ENCODE measurements at places on chromosomes 4 and X.
A peak's percentile ranks its signal among the peaks of the same experiment; 100 is the strongest.

DNA sequence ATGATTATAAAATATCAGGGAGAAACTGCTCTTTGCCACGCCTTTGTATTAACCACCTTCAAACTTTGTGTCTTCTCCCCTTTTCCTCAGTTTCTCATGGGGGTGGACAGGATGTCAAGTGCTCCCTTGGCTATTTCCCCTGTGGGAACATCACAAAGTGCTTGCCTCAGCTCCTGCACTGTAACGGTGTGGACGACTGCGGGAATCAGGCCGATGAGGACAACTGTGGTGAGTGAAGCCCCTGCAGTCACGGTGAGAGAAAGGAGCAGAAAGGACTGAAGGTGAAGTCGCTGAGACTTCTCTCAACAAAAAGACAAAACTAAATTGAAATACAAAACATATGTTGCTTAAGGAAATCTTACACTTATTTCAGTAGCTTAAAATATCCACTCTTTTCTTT is 50.9 kb downstream of the RXFP1 start:
- DNase-seq: no peak

DNA sequence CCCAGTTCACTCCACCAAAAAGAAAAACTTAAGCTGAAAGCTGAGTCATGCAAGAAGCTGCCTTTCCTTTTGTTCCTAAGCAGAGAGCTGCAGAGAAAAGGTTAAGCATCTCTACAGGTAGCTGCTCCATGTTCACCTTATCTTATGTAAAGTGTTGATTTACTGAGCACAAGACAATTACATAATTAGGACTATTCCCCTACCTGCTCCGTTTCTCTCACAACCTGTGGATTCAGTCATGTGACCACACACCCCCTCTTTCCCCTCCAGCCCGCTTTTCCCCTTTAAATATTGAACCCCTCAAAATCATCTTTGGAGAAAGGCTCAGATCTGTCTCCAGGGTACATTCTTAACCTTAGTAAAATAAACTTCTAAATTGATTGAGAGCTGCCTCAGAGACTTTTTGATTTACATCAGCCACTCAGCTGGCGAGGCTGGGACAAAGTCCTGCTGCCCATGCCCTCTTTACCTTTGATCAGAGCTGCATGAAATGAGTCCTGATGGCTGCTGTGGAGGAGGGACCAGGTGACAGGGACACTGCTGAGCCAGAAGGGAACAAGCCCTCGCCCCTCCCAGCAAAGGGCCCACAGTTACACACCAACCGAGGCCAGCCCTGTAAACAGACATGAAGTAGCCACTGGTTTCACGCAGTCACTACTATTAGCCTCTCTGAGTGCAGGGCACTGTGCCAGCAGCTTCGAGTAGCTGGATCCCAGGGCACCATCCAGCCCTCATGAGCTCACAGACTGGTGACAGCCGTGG is 53.9 kb upstream of the C4orf50 start:
- no peak for DNase-seq

DNA sequence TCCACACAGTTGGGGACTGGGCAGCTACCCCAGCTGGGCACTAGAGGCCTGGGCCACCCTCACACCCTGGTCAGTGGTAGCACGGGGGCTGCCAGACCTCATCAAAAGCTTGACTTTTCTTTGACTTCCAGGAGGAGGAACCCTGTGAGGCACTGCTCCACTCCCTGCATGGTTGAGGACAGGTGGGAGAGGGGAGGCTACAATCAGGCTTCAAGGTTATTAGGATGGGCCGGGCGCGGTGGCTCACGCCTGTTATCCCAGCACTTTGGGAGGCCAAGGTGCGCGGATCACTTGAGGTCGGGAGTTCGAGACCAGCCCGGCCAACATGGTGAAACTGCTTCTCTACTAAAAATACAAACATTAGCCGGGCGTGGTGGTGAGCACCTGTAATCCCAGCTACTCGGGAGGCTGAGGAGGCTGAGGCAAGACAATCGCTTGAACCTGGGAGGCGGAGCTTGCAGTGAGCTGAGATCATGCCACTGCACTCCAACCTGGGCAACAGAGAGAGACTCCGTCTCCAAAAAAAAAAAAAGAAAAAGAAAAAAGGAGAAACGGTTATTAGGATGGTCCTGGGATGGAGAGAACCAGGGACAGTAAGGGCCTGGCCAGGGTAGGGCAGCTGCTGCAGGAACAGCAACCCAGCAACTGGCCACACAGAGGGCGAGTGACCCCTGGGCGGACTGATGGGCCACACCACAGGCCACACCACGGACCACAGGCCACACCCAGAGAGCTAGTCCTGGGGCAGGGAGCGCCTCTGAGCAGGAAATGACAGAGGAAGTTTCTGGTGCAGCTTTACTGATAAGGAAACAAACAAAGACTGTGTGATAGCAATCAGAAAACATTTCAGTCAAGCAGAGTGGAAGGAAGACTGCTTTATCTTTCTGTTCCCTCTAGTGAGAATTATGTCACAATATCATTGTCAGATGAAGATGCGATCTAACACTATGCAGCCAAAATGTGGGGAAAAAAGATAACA is 20.5 kb upstream of the OPN1LW start:
- no peak for DNase-seq

DNA sequence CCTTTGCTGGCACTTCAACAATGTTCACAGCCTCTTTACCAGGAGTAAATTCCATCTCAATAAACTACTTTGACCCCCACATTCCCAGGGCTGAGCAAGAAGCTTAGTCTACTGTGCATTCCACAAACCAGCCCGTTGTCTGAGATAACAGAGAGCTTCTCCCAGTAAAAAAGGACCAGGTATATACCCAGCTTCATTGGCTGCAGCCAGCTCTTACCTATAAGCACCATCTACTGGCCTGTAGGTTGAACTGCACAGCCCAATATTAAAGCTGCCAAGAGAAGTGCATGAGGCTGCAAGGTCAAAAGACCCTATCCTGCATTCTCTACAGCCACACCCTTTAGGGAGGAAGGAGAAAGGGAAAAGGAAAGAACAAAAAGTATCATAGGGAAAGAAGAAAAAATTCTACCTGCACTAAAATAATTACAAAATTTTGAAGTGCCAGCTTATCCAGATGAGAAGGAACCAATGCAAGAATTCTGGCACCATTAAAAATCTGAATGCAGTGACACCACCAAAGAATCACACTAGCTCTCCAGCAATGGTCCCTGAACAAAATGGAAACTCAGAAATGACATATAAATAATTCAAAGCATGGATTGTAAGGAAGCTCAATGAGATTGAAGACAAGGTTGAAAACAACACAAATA is 45.7 kb upstream of the INTU start:
- no peak for DNase-seq

DNA sequence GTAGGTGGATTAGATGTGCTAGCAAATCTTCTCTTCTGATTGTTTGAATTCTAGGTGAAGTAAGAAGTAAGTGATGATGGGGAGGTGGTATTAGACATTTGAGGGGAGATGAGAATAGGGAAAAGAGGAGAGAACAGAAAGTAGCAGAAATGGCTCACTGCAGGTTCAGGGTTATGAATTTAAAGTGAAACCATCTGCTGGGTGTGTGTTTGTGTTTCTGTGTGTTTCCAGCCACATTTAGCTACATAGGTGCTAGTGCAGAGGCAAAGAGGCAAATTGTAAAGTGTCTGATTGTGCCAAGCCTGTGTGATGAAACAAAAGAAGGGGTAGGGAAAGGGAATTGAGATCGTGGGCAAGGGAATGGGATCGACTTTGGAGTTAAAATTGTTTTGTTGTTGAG is 50.6 kb downstream of the ZFX start:
- no peak for DNase-seq

DNA sequence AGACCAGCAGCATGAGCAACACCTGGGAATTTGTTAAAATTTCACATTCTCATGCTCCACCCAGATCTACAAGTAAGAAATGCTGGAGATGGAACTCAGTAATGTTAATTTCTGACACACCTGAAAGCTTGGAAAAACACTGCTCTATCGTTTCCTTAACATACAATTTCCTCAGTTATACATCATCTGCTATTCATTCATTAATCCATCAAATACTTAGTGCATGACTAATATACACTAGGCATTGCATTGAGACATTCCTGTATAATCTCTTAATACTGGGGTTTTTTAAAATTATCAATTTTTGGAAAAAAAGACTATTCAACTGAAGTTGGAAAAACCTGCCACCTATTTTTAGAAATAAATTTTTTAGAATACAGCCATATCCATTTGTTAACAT is 106.1 kb downstream of the CHM start:
- DNase-seq: no peak

GRCh38 chrX:7314425-7314824 is 166.5 kb upstream of the PUDP start:
- DNase-seq: no peak

GRCh38 chrX:49754233-49754857 is 58.6 kb upstream of the PAGE1 start:
- peak; percentile 5 for DNase-seq

- DNase-seq: no peak
Observed at GRCh38 chr4:26823583-26823982, 37.1 kb upstream of the STIM2 start.

DNA sequence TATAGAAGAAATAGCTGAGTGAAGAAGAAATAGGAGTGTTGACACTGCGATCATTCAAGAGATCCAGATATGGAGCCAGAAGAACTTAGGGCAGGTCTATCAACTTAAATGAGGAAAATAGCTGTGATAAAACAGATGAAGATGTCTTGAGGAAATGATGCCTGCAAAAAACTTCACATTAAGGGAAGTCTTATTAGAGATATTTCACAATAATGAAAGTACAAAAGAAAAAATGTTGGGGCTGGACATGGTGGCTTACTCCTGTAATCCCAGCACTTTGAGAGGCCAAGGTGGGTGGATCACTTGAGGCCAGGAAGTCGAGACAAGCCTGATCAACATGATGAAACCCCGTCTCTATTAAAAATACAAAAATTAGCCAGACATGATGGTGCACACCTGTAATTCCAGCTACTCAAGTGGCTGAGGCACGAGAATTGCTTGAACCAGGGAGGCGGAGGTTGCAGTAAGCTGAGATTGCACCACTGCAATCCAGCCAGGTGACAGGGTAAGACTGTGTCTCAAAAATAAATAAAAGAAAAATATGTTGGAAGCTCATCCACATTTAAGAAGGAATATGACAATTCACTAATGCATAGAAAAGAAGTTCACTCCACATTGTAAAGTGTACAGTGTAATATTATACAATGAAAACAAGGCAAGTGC is 56.3 kb downstream of the PKD2 start:
- DNase-seq: no peak

DNA sequence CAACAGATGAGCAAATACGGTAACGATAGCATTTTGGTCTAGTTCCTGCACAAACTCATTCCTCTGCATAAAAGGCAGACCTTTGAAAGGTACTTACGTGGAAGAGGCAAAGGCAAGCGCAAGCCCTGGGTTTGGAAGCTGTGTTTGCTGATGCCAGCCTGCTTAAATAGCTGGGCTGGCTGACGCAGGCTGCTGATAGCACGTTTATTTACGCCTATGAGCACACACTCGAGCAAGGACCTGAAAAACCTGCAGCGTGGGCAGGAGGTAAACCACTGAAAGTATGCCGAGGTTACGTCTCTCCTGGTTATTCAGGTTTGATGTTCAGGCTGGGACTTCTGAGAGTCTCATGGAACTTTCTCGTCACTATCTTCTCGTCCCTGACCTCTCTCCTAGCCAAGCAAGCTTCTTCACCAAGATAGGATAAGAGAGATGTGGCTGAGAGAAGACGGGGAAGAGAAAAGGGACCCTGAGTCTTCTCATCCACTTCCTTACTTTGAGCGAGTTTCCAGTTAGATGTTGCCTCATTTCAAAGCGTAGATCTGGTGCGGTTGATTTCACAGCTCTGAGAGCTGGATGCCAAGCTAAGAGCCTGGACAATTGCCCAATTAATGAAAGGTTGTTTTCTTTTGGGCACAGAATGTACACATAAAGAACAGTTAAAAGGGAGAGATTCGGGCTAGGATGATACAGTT is at the start of gene HOPX:
TSS of gene HOPX (minus strand) at position 139 of the 695 bp plus-strand sequence. CDS start 23,480 bp downstream, outside the sequence.
- no peak for DNase-seq

- DNase-seq: peak; percentile 81
Observed at GRCh38 chr4:52425751-52426326, 233.3 kb downstream of the USP46 start.

- peak; percentile 22 for DNase-seq
Observed at GRCh38 chrX:129823115-129823514, 20.6 kb downstream of the ZDHHC9 start.

DNA sequence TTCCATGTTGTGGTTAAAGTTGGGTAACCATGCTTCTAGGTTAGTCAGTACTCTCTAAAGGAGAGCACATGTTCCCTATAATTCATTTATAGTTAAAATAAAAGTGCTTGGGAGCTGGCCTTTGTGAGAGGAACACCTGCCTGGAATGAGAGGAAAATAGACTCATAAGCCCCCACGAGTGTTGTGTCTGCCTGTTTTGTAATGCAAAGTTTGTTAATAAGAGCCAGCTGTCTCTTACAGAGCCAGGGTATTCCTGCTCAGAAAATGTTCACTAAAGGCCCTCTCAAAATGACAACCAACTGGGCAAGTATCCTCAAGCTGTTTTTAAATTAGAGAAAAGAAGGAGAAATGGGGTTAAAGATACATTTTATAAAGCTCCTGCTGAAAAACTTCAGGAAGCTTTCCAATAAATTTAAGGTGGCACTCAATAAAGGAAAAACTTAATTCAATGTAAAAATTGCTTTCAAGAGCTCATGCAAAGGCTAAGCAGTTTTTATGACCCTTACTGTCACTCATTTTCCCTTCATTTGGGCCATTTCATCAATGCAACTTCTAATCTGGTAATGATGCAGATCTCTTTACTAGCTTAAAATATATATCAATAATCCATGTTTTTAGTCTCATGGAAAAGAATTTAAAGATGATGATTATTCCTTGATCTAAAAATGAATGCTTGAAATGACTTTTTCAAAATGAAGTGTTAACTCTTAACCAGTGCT is 793.6 kb downstream of the STPG2 start:
- no peak for DNase-seq

GRCh38 chr4:4990329-4990728 is 28.9 kb downstream of the CYTL1 start:
- DNase-seq: no peak

- no peak for DNase-seq
Observed at GRCh38 chr4:113513382-113513781, 248.2 kb downstream of the CAMK2D start.

- DNase-seq: no peak
Observed at GRCh38 chr4:15953625-15954024, 9.3 kb downstream of the FGFBP2 start.

GRCh38 chrX:17020356-17020755 is 73.9 kb downstream of the REPS2 start:
- DNase-seq: no peak

- DNase-seq: no peak
Observed at GRCh38 chrX:153600032-153600373, 1.1 kb upstream of the CCNQ start.

GRCh38 chrX:69600182-69600581 is 15.7 kb upstream of the EDA start:
- no peak for DNase-seq

GRCh38 chr4:167622481-167623240 is 388.4 kb upstream of the SPOCK3 start:
- DNase-seq: no peak

DNA sequence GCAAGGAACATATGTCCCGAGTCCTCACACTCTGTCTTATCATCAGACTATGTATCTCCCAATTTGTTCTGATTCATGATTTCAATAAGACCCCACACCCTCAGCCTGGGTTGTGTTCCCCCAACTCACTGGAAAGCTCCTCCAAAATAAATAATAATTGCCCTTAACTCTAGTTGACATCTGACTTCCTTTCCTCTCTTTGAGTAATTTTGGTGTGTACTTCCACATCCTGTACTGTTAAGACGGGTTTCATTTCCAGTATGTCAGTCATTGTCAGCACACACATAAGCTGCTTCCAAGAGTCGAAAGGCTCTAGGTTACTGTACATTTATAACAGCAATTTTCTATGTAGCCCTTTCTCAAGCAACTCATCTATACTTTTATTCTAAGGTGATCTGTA is 52.2 kb upstream of the C1QTNF7 start:
- DNase-seq: no peak
